Activated CD4-positive, alpha-beta memory T cell treated with anti-CD3 and anti-CD28 coated beads for 36 hours (primary cell): ENCODE measurements at places on chromosomes 2 and 18. TPM values are rescaled to one million over a fixed set of nuclear protein-coding genes. Genes with fewer than 3 reads are reported as not detected.

The LIPG gene
- total RNA-seq: 0.50 TPM

The SLC8A1 gene
- total RNA-seq: 0.19 TPM

The MOGAT1 gene
- not detected for total RNA-seq

The USP40 gene
- total RNA-seq: 21.5 TPM

The SPDYA gene
- 1.1 TPM for total RNA-seq

The OTX1 gene
- not detected for total RNA-seq

The FAM117B gene
- 5.8 TPM for total RNA-seq

The TBR1 gene
- total RNA-seq: not detected

The TMEM17 gene
- 0.24 TPM for total RNA-seq

The ACMSD gene
- total RNA-seq: not detected

The RAPGEF4 gene
- total RNA-seq: not detected

The KDM3A gene
- total RNA-seq: 55.6 TPM

The ARHGEF33 gene
- total RNA-seq: 0.34 TPM

The TIA1 gene
- 82.5 TPM for total RNA-seq

The GPR35 gene
- 3.4 TPM for total RNA-seq

The CTAGE1 gene
- not detected for total RNA-seq

The BOLL gene
- total RNA-seq: not detected

The TSGA10 gene
- total RNA-seq: 6.3 TPM

The ZSWIM2 gene
- total RNA-seq: not detected

The EFR3B gene
- total RNA-seq: 1.5 TPM

The SERPINB8 gene
- total RNA-seq: 14.9 TPM

The KCNG2 gene
- total RNA-seq: not detected

The STON1 gene
- 1.2 TPM for total RNA-seq

The ADRA2B gene
- total RNA-seq: 0.21 TPM

The HJURP gene
- 102 TPM for total RNA-seq

The MSTN gene
- total RNA-seq: not detected

The TMX3 gene
- total RNA-seq: 42.4 TPM

The AQP12B gene
- not detected for total RNA-seq

The NTSR2 gene
- total RNA-seq: not detected

The ACADL gene
- total RNA-seq: not detected

The COL5A2 gene
- 0.83 TPM for total RNA-seq

The PIEZO2 gene
- total RNA-seq: not detected

The APLF gene
- 3.0 TPM for total RNA-seq

The NAB1 gene
- 48.7 TPM for total RNA-seq

The UGT1A5 gene
- total RNA-seq: not detected

The TMEM237 gene
- 18.3 TPM for total RNA-seq

The CHRNG gene
- total RNA-seq: not detected

The ZSCAN30 gene
- 19.6 TPM for total RNA-seq

The MATN3 gene
- total RNA-seq: not detected

The GREB1 gene
- total RNA-seq: 0.81 TPM

The IGFBP5 gene
- not detected for total RNA-seq

The MALT1 gene
- total RNA-seq: 44.3 TPM

The FSIP2 gene
- 0.10 TPM for total RNA-seq

The KCNIP3 gene
- total RNA-seq: not detected

The REG3A gene
- total RNA-seq: not detected

The CROCC2 gene
- not detected for total RNA-seq

The IL1RN gene
- total RNA-seq: 9.8 TPM

The GKN1 gene
- total RNA-seq: not detected

The LAMA3 gene
- 0.07 TPM for total RNA-seq

The CTNNA2 gene
- total RNA-seq: not detected

The ATP9B gene
- total RNA-seq: 15.9 TPM

The ARHGAP15 gene
- total RNA-seq: 71.2 TPM

The TNFRSF11A gene
- 6.1 TPM for total RNA-seq

The FOXI3 gene
- not detected for total RNA-seq

The ZNF892 gene
- total RNA-seq: 3.3 TPM

The RNU2-63P gene
- 25.7 TPM for total RNA-seq

The SMYD1 gene
- not detected for total RNA-seq
